ENCODE measurements at places on chromosomes 4 and X.

DNA sequence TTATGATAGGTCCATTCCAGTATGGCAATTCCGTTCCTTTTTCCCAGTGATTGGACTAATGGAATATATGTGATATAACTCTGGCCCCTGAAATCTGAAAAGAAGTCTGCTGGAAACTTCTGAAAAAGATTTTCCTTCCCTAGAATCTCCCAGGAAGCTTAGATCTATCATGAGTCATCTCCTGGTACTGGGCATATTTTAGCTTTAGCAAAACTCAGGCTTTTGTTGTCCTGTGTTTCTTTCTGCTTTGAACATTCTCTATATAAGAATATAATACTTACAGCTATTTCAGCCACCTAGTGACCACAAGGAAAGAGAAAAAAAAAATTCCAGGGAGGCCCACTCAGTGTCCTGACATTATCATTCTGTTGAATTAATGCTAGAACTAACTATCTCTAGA is 597.2 kb upstream of the GRIA3 start:
- no peak for DNase-seq

GRCh38 chr4:68432320-68432719 is 14.9 kb upstream of the TMPRSS11E start:
- DNase-seq, result no peak

GRCh38 chr4:153408932-153409331 is 57.2 kb upstream of the TMEM131L start:
- no peak for DNase-seq

DNA sequence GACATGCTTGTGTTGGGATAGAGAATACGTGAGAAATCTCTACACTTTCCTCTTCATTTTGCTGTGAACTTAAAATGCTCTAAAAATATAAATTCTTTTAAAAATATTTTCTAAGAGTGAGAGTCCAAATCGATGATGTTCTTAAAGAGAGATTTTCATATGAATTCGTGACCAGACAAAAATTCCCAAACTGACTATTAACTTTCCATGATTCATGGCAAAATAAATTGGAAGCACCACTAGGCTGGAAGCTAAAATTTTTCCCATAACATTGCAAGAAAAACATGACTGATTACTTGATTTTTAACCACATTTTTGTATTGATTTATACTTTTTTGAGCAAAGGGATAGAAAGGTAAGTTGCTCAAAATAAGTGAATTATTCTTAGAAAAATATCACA is 201.1 kb downstream of the ANTXR2 start:
- no peak for DNase-seq

GRCh38 chr4:52876069-52876468 is 14.0 kb downstream of the RASL11B start:
- DNase-seq, result no peak

- DNase-seq, result no peak
These were observed 928.1 kb downstream of the FAT4 start for GRCh38 chr4:126242679-126243390.

GRCh38 chr4:169372791-169373190 is 102.0 kb upstream of the SH3RF1 start:
- DNase-seq, result no peak

GRCh38 chr4:85777908-85778631 is 303.1 kb downstream of the ARHGAP24 start:
- no peak for DNase-seq

- no peak for DNase-seq
These were observed 17.2 kb upstream of the FGFR3 start for GRCh38 chr4:1775731-1776500.

GRCh38 chrX:19194285-19195242 is 72.3 kb upstream of the ADGRG2 start:
- no peak for DNase-seq

DNA sequence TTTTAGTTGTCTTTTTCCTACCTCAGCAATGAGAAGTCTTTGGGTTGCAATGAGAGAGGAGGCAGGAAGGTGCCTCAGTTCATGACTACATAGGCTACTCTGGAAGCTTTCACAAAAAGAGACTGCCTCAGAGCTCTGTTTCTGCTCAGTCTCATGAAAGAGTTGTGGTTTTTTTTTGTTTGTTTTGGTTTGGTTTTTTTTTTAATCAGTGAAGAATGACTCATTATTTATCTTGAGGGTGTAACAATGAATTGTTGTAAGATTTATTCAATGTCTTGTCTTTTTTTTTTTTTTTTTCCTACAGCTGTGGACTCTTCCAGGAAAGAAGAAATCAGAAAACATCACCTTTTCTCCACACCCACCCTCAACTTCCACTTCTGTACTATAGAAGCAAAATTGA is 67.5 kb upstream of the CXCL13 start:
- DNase-seq, result no peak

DNA sequence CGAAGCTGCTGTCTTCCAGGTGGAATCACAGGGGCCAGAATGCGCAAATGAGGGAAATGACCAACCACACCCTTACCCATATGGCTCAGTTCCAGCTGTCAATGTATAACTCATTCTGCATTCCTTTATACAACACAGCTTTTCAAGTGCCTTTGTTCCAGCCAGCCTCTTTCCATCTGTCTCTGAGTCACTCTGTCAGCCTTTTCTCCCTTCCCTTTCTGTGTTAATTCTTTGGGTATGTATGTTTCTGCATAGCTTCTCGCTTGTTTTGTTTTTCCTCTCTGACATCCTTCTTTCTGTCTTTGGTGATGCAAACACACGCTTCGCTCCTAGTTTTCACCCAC is 54.5 kb downstream of the RS1 start:
- no peak for DNase-seq

DNA sequence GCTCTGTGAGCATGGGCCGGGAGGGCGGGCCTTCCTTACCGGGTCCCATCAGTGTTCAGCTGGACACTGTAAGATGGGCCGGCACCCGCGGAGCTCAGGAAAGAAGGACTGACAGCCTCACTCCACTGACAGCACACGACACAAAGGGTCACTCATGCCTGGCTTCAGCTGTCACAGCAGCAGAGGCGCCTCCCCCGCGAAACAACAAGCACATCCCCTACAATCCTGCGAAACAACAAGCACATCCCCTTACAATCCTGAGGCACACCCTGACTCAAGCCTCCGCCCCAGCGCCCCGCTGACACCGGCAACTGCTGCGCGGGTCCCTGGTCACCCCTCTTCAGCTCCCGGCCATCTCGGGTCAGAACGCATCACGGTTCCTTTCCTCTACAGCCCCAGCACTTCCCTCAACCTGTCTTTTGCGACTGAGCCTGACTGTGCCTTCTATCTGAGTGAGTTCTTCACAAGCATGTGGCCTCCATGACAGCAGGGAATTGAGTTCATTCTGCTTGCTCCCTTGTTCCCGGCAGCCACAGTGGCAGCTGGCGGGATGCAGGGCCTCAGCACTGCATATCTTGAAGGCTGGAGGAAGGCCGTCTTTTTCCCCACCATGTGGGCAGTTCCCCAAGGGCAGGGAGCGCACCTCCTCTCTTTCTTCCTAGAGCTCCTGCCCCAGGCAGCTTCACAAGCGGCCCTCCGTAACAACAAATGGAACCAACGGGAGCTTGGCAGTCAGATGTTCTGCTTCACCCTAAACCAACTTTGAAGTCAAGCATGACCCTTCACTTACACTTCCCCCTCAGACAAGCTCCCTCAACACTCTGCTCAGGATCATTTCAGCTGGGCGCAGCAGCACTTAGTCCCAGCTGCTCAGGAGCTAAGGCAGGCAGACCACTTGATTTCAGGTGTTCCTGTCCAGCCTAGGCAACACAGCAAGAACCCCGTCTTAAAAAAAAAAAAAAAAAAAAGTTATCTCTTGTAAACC is 39.6 kb downstream of the SCD5 start:
- DNase-seq, result no peak

DNA sequence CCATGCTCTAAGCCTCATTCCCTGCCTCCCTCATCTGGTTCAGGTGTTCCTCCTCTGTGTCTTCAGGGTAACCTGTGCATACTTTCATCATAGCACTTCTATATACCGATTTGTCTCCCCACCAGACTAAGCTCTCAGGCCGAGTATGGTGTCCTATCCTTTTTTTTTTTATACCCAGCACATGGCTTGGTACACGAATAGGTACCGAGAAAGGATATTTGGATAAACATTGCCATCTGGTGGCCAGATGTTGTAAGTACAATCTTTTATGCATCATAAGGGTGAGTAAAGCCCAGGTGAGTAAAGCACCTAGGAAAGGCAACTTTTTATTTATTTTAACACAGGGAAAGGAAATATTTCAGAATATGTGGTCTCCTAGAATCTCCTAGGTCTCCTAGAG is 68.4 kb downstream of the MID2 start:
- DNase-seq, result no peak

GRCh38 chrX:71292669-71293365 is 8.7 kb upstream of the ITGB1BP2 start:
- DNase-seq, result no peak

- DNase-seq, result no peak
These were observed 99.8 kb downstream of the PTCHD1 start for GRCh38 chrX:23434356-23434884.

- no peak for DNase-seq
These were observed 188.4 kb downstream of the WDFY3 start for GRCh38 chr4:84778041-84778440.

GRCh38 chrX:110006821-110007375 is 4.0 kb downstream of the TMEM164 start:
- no peak for DNase-seq

- DNase-seq, result no peak
These were observed 19.1 kb downstream of the VSIG1 start for GRCh38 chrX:108064001-108064400.

- DNase-seq, result no peak
These were observed 110.4 kb upstream of the TBC1D9 start for GRCh38 chr4:140866492-140867005.

GRCh38 chr4:75432683-75433082 is 81.5 kb downstream of the RCHY1 start:
- no peak for DNase-seq

DNA sequence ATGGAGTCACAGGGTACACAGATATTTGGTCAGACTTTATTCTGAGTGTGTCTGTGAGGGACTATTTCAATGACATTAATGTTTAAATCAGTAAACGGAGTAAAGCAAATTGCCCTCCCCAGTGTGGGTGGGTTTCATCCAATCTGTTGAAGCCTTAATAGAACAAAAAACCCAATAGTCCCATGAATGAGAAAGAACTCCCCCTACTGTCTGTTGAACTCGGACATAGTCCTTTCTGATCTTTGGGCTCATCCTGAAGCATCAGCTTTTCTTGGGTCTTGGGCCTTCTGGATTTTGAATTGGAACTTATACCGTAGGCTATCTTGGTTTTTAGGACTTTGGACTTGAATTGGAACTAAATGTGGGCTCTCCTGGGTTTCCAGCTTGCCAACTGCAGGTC is 193.6 kb downstream of the COX7B2 start:
- no peak for DNase-seq

- DNase-seq, result no peak
These were observed 107.4 kb upstream of the SLC4A4 start for GRCh38 chr4:71231129-71232055.

DNA sequence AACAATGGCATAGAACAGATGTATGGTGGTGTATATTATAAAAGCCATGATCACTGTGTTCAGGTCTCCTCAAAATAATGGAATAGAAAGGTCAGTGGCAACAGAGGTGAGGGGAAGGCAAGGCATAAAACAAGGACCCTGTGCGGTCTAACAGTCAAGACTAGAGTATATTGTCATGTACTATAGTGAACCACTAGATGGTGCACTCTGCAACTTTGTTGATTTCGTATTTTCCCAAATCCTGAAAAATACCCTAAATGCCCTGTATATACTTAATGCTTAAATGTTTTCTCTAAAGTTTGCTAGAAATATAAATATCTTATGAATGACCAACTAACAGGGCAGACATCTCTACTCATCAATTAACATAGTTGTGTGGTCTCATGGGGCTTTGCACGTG is 453.0 kb downstream of the PCDH11X start:
- no peak for DNase-seq

DNA sequence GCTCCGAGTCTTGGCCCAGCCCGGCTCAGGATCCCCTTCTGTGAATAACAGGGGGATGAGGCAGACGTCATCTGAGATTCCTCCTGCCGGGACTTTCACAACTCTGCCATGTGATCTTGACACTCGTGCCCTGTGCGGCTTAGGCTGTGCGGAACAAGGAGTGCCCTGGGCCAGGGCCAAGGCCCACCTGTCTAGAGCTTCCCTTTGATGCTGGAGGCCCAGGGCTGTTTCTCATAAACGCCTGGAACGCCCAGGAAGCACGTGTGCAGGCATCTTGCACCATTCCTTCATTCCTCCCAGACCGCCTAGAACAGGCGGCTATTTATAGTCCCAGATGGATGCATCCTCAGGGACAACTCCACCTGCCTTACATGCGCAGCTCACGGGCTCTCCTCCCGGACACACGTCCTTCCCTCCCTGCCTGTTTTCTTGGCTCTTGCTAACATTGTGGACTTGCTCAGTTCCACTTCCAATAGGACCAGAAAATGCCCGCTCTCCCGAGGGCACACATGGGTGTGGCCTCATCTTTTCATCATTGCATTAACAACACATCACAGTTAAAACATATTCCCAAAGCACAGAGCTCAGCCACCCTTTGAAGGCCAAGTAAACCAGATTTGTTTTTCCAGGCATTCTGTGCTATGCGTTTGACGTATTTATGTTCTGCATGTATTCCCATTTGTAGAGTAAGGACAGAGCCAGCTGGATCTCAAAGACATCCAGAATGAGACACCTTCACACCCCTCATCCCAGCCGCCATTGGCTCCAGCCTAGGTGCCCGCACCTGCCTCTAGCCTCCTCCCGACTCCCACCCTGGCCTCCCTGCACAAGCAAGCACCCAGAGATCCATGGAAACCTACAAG is 57.2 kb downstream of the ABLIM2 start:
- DNase-seq, result no peak

DNA sequence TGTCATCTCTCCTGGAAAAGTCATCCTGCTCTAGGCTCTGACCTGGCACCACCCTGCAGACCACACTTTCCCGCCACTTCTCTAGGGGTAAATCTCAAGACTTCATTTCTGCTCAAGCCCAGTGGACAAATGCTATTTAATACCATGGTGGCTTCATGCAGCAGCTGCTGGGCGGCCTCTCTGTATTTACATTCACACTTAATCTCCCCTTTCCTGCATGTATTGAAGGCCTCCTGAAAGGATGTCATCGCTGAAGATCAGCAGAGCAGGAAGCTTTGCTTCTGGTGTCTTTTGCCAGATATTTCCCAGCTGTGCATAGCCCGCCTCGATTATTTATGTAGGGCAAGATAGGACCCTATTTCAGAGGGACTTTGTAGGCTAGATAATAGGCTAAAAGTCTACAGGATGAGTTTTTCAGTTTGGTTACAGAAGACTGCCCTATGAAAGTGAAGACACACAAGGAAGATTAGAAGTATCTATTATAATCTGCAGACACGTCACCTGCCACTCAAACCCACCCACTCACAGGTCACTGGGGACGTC is 17.2 kb downstream of the PROM1 start:
- no peak for DNase-seq
